ENCODE measurements at places on chromosomes 6 and 20. TPM values are rescaled to one million over a fixed set of nuclear protein-coding genes. Genes with fewer than 3 reads are reported as not detected.

- peak; percentile 66 for DNase-seq
Measured at GRCh38 chr6:30915591-30915946, 1.5 kb downstream of the VARS2 start.

DNA sequence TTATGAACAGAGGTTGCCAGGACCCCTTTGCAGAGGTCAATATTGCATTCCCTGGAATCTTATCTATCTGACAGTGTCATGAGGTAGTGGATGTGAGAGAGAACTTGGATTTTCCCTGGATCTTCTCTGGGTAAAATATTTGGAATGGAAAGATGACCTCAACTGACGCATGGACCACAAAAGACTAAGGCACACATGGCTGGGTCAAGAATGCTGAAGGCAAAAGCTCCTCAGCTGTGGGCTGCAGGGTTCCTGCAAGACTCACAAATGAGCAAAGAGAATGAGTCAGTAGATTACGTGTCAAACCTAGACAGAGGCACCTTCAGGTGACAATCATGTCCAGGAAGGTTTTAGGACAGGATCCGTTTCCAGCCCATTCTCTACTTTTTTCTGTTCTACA is 484.0 kb downstream of the C6orf118 start:
- DNase-seq, result peak; percentile 2

DNA sequence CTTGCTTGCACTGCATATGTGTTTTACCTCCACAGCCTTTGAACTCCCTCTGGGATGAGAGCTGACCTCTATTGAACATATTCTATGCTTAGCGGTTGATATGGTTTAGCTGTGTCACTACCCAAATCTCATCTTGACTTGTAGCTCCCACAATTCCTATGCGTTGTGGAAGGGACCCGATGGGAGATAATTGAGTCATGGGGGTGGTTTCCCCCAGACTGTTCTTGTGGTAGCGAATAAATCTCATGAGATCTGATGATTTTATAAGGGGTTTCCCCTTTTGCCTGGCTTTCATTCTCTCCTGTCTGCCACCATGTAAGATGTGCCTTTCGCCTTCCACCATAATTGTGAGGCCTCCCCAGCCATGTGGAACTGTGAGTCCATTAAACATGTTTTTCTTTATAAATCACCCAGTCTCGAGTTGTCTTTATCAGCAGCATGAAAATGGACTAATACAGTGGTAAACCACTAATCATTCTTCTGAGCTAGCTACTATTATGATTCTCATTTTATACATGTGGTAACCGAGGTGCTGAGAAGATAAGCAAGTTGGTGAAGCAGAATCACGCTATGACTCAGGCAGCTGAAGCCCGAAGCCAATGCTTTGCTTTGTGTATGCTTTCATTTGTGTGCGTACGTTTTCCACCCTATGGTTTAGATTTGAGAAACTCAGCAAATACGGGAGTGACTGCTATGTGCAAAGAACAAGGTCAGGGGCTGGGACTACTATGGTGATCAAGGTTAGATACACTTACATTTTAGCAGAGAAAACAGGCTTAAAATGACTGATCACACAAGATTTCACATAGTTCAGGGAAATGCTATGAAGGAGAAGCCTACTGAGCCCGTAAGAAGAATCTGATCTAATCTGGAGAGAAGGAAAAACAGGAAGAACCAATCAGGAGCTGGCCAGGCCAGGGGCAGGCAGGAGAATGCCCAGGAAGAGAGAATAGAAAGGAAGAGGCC is 363.5 kb downstream of the ESR1 start:
- no peak for DNase-seq

- no peak for DNase-seq
Measured at GRCh38 chr6:166935353-166935752, 21.0 kb downstream of the RNASET2 start.

GRCh38 chr6:146902846-146903245 is 301.4 kb upstream of the STXBP5 start:
- DNase-seq, result peak; percentile 52

The DUSP15 gene
- 0.11 TPM for total RNA-seq

The MCM3 gene
- 149 TPM for total RNA-seq

Measured in LHCN-M2 (cell line).